ENCODE measurements at places on chromosomes 3 and 15.

- DNase-seq: no peak
These were observed 196.3 kb downstream of the OCA2 start for GRCh38 chr15:27902680-27903385.

DNA sequence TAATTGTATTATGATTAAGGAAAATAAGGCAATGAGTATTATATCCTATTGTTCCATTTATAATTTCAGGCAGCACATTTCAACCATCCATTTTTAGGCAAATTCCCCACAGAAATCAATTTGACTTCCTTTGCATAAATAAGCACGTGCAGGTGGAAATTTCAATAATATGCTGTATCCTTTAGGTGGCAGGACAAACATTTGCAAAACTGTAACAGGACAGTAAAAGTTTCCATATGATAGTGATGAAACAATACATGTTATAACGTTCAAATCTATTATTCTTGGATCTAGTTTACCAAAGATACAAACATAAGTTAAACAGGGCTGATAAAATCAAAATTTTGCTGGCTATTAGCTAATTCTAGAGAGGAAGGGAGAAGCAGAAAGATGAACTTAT lies 8.5 kb downstream of the UACA start:
- no peak for DNase-seq

- DNase-seq: no peak
These were observed 533.5 kb downstream of the IGSF11 start for GRCh38 chr3:118501152-118501551.

DNA sequence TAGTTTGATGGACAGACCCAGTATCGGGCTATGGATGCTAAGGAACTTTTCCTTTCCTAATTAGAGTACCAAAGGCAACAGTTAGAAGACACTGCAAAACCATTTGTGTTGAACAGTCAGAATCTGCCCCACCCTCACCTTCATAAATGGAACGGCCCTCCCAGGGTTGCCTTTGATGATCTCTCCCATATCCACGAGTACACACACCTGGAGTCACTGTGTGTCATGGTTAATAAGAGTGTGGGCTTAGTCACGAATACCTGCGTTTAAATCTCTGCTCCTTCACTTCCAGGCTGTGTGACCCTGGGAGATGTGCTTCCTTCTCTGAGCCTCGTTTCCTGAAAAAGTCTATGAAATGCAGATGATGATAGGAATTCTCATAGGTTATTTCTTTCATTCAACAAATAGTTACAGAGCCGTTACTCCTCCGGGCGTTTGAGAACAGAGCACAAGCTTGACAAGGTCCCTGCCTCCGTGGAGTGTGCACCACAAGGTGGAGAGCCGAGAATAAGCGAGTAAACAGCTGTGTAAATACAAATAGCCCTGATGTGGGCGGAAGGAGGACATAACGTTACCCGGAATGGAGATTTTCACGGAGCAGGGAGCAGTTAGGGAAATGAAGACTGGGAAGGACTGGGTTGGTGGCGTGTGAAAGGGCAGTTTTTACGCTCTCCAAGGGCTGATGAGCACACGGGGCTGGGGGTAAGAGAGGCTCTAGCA lies 6.7 kb downstream of the SLC51A start:
- no peak for DNase-seq

- DNase-seq: no peak
These were observed 650.8 kb upstream of the SGO1 start for GRCh38 chr3:20836801-20837200.

DNA sequence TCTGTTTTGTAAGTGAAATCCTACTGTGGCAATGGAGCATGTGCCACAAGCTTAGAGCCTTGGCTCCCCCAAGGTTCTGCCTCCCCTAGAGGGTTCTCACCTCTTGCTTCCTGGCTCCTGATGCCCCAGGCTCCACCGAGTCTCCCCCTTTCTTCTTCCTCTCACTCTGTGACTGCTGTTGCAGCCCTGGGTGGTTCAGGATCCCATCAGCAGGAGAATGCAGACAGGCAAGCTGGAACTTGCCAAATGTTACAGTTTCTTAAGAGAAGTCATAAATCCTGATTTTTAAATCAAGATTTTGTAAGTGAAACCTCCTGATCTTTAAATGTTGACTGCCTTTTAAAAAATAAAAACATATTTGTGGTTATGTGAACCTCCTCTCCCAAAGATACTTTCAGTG lies 133.9 kb downstream of the CCNL1 start:
- DNase-seq: no peak

DNA sequence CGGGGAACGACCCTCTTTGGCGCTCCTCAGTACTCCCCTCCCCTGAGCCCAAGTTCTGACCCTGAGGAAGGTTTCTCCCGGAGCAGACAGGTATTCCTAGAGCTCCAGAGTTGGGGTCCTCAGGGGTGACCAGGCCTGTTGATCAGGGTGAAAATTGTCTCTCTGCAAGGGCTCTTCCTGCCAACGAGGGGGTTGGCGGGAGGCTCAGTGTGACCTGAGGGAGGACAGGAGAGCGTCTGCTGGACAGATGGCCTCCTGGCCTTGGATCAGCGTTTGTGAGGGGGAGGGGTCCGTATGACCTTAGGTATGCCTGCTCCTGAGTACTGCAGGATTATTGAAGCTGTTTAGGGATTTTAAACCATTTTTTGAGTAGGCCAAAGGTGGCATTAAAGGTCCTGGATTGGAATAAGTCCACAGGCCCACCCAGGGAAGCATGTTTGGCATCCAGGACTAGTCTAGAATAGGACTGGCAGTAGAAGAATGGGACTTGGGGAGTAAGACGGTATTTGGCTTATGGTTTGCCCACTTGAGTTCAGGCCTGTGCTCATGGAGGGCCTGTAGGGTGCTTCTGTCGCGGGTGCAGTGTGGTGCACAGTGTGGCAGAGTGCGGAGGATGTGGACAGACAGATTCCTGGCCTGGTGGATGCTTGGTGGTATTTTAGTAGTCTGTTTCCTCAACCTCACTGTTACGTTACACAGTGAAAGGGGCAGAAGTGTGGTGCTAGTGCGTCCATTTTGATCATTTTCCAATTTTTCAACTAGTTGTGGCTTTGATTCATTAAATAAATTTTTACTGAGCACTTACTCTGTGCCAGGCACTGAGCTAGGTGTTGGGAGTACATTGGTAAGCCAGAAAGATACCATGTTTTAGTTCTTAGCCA lies 959 bp downstream of the ZNF592 start:
- DNase-seq: no peak

GRCh38 chr3:34225821-34226366 lies 427.5 kb downstream of the PDCD6IP start:
- DNase-seq: no peak

DNA sequence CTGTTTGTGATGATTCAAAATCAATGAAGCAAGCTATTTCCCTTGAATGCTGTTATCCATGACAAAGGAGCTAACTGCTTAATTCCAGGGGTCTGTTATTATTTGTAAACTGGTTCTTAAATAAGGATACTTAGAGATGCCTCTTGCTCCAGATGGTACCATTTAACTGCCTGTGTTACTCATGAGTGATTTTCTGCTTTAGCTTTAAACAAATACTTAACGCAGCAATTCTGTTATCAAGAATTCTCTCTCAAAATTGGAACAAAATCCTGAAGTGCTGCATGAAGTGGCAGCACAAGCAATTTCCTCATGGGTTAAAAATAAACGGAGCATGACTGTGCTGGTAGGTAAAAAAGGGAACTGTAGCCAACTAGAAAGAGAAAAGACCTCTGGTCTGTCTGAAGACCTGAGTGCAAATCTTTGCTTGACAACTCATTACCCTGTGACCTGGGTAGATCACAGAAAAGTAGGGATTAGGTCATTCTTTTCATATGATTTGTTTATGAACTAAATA lies 62.5 kb upstream of the GBE1 start:
- no peak for DNase-seq

DNA sequence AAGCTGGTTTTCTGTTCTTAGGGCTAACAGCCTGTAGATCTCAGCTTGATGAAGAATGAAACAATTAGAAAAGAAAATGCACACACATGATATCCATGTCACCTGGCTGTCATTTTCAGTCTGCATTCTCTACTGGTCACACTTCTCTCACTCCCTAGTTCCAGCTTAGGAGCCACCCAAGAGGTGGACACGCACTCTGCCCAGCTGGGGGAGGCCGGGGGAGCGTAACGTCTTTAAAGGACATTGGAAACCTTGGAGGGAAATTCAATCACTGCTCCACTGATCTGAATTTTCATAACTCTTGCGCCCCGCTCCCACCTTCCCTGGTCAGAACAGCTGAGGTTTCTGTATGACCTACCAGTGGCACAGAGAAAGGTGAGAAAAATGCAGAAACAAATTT lies 79.7 kb downstream of the RAB11A start:
- DNase-seq: no peak

- no peak for DNase-seq
These were observed 61.3 kb upstream of the P2RY1 start for GRCh38 chr3:152773633-152774032.

DNA sequence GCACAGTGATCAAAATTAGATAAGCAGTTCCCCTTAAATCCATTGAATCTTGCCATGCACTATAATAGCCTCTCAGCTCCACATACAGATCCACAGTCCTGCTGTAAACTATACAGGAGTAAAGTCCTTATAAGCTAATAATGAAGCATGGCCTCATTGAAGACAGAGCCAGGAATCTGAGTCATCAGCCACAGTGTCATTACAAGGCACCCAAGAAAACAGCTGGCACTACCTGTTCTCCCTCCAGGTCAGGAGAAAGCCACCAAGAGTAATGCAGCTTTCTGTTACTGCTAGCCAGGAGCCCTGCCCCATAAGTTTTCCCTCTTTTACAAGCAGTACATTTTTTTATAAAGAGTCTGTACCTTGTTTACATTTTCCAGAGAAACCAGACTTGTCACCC lies 27.3 kb downstream of the WDR49 start:
- no peak for DNase-seq

DNA sequence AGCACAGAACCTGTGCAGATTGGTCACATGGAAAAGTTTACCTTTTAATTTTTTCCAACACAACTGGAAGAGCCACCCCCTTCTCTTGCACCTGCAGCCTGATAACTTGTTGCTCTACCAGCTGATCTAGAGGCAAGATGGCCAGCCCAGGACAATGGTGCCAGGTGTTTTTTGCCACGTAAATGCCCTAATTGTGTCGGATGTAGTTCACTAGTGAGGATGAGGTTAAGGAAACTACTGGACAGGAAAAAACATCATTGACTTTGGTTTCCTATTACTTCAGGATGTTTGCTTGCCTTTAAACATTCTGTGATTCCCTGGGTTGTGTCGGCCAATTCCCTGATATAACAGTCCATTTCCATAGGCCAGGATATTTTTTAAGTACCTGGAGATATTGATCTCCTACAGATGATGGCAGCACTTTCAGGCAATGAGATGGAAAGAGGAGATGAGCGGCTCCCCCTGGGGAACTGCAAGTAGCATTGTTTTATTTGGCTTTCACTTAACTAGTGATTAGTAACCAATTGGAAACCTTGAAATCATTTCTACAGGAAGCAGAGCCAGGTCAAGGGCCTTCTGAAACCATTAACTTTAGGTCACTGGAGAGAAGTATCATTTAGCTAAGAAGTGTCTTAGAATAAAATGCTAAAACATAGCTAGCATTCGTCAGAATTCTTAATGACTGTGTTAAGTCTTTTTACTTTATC lies 72.5 kb downstream of the OSBPL10 start:
- no peak for DNase-seq

DNA sequence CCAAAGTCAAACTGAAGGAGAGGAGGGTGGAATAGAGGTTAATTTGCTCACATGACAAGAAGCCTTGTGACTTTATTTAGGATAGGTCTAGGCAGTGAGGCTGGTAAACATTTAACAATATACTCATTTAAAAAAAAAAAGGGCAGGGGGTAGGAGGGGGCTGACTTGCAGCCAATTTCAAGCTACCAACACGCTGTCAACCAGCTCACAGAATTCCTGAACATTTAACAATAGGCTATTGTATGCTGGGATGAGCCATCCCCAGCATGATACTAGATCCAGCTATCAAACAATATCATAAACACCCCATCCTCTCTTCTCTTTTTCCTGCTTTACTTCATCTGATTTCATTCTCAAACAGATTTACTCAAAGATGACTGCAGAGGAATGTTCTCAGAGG lies 1096.3 kb upstream of the CFAP20DC start:
- DNase-seq: no peak

GRCh38 chr3:190305406-190305805 lies 16.8 kb downstream of the CLDN1 start:
- DNase-seq: no peak

- DNase-seq: no peak
These were observed 92.5 kb downstream of the ADAMTS9 start for GRCh38 chr3:64595253-64595694.

GRCh38 chr15:67863442-67863987 lies 23.7 kb upstream of the RNU6-1 start:
- peak; percentile 59 for DNase-seq

DNA sequence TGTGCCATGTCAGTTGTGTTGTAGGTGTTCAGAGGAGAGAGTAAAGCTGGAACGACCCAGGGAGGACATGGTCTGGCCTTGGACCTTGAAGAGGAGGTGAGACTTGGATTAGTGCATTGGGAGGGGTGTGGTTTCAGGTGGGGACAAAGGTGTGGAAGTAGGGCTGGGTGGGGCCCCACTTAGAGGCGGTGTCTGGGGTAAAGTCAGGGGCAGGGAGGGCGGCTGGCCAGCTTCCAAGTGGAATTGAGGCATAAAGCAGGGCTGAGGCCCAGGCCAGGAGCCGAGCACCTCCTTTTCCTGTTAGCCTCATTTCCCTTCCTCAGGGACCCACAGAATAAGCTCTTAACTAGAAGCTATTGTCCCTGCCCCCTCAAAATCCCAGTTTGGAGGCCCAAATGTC lies 36.2 kb upstream of the FLNB start:
- DNase-seq: no peak

GRCh38 chr3:123644358-123644757 lies 59.5 kb upstream of the HACD2 start:
- no peak for DNase-seq

GRCh38 chr3:39126532-39127071 lies 19.1 kb downstream of the TTC21A start:
- no peak for DNase-seq

GRCh38 chr3:73449774-73450173 lies 175.0 kb downstream of the PDZRN3 start:
- no peak for DNase-seq

- DNase-seq: no peak
These were observed 166.1 kb downstream of the PYDC2 start for GRCh38 chr3:191627064-191627463.

DNA sequence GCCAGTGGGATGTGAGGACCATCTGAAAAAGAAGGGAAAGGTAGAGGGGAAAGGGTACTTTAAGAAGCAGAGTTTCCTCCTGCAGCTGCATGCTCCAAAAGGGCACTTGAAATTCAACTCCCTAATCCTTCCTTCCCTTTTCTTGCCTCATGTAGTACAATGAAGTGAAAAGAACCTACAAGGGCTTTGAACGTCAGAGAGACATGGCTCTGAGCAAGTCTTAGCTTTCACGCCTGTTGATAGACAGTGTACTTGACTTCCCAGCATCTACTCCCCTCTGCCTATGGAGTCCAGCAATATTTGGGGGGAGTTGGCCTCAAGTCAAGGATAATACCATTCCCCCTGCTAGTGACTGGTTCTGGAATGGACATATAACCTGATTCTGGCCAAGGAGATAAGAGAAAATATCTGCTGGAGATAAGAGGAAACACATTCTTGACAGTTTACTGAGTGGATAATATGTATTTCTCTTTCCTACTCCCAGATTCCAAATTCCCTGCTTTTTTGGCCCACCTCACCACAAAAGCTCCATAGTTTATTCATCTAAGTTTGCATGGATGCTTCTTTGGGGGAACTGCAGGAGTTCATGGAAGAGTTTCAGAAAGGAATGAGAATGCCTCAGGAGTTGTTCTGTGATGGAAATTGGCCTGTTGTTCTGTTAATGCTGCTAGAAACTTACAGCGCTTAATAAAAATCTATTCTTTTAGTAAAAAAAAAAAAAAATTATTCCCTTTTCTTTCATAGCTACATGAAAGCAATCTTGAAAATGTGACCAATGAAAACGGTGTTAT lies 193.0 kb upstream of the TPM1 start:
- DNase-seq: no peak
